SJSA1 (cell line): ENCODE measurements at places on chromosomes 13 and 19. TPM values are rescaled to one million over a fixed set of nuclear protein-coding genes. Genes with fewer than 3 reads are reported as not detected.
A peak's percentile ranks its signal among the peaks of the same experiment; 100 is the strongest.

Gene DNAJC15
- total RNA-seq: 20.7 and 25.2 TPM in 2 replicates

Gene EHD2
- 25.7 and 35.9 TPM in 2 replicates for total RNA-seq

- DNase-seq: no peak
These were observed 99.8 kb upstream of the GJB6 start for GRCh38 chr13:20331949-20332348.

- no peak for DNase-seq
These were observed 18.3 kb downstream of the FBXO27 start for GRCh38 chr19:39014037-39014436.

DNA sequence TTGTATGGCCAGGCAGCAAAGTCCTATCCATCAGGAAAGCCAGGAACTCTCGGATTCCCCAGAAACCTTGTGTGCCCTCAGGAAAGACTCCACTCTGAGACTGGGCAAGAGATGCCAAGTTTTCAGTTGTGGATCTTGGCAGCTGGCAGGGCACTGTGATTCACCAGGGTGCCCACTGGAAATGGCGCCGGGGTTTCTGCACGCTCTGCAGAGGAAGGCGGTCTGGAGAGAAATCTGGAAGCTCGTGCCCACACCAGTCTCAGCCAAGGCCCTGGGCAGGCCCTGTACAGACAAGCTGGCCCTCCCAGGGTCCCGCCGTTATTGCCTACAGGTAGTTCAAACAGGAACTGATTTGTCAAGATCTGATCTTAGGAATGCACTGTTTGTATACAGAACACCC lies 4.9 kb downstream of the NAPA start:
- no peak for DNase-seq

DNA sequence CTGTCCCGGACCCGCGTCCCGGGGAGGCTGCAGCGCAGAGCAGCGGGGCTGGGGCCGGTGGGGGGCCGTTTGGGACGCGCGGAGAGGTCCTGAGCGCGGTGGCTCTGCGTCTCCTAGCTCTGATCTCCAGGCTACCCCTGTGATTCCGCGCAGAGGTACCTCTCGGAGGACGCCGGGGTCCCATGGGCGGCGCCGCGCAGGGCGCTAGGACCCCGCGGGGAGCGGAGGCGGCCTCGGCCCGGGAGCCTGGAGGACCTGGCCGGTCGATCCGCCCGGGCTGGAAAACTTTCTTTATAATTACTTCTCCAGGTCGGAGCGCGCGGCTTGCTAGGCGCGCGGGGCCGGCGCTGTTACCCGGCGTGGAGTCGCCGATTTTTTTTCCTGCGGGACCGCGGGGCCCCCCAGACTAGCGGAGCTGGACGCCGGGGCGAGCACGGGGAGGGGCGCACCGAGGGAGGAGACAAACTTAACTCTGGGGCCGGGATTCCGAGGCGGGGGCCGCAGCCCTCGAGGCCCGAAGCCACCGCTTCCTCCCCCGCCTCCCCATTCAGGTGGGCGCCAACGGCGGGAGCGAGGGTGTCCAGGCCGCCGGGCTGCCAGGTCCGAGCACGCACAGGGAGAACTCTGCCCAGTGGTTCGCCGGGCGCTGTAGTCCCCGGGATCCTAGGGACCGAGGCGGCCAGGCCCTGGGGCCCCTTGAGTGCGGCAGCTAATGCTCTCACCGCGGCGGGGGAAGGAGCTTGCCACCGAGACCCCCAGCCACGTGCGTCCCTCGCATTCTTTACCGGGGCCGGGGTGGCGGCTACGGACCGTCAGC lies 848 bp upstream of the CEBPA start:
- peak; percentile 34 for DNase-seq

- DNase-seq: no peak
These were observed 38.2 kb upstream of the ZNF492 start for GRCh38 chr19:22595918-22596341.

GRCh38 chr13:44435142-44435918 lies 61.7 kb downstream of the SERP2 start:
- DNase-seq: peak; percentile 96

GRCh38 chr13:50127726-50128291 lies 112.6 kb downstream of the KCNRG start:
- no peak for DNase-seq

DNA sequence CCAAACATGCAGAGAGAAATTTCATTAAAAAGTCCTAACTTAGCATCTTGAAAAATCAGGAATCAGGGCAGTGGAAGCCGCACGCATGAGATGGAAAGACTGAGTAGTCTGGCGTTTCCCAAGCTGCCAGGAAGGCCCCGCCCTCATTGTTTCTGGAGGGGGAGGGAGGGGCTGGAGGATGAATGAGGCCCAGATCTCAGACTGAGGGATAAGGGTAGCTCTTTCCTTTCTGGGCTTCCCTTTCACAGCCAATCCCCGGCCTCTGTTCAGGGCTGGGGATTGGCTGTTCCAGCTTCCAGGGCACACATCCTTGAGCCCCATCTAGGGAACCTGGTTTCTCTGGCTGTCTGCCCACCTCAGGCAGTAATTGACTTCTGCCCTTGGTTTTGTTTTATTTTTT lies 7.3 kb downstream of the C19orf53 start:
- peak; percentile 82 for DNase-seq

DNA sequence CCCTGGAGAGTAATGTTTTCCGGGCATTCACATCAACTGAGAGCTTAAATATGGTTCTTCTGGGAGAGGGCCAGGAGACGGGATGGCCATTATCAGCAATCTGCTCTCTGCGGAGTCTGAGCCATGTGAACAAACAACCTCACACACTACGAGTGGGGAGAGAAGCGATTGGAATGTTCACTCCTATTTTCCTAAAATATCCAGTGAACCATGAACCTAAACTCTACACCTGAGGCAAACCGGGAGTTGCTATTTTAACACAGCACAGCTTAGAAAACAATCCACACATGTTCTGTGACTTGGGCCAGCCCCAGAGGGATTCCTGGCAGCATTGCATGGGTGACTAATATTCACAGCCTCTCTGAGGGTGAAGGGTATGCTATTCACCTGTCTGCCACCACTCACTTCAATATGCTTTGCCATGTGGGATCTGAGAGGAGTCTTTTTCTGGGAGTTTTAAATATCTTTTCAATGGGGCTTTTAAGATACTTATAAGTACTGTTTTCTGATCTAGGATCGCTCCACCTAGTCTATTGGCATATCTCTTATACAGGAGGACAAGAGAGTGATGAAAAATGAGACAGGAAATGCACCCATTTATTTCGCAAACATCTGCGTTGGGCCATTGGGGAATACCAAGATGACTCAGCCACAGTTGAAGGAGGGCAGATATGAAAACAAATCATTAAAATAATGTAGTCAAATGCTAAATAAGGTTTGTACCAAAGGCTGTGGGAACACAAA lies 72.6 kb upstream of the SERP2 start:
- no peak for DNase-seq

GRCh38 chr13:105406551-105406950 lies 1128.9 kb downstream of the EFNB2 start:
- no peak for DNase-seq

DNA sequence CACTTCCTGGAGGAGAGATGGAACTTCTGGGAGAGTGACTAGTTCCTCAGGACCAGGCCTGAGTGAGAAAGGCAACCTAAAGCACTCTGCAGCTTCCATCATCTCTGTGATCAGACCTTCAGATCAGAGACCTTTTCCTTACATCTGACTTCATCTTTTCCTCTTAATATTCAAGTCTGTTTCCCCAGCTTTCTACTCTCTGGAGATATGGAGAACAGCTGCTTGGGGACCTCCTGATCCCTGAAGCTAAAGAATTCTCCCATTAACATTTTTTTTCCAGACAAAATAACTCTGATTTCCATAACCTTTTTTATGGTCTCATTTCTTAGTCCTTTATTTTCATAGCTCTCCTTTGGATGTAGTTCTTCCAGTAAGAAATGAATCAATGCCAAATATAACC lies 133.4 kb upstream of the FNDC3A start:
- DNase-seq: no peak
